ENCODE measurements at places on chromosomes 5 and 9.
A peak's percentile ranks its signal among the peaks of the same experiment; 100 is the strongest.

DNA sequence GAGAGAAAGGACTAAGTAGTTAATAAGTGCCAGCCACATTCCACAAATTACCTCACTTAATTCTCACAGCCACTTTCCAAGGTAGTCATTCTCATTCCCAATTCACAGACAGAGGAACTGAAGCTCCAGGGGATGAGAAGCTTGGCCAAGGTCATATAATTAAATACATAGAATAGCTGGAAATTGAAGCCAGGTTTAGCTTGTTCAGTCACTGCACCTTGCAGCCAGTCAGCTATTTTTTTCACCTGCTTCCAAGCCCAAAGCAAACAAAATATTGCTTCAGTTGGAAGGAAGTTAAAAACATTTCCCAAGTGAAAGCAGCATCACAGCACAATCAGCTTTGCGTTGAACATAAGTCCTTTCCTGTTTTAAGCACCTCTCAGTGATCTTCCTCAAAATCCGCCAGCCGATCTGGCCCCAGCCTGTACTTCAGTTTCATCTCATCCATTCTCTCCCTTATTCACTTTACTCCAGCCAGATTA is 4.8 kb downstream of the ALDH1A1 start:
- DNase-seq = no peak

- DNase-seq = peak; percentile 18
Observed at GRCh38 chr9:121700165-121700831, 48.9 kb downstream of the DAB2IP start.

GRCh38 chr5:18560602-18561001 is 926.3 kb downstream of the TAF11L14 start:
- no peak for DNase-seq

DNA sequence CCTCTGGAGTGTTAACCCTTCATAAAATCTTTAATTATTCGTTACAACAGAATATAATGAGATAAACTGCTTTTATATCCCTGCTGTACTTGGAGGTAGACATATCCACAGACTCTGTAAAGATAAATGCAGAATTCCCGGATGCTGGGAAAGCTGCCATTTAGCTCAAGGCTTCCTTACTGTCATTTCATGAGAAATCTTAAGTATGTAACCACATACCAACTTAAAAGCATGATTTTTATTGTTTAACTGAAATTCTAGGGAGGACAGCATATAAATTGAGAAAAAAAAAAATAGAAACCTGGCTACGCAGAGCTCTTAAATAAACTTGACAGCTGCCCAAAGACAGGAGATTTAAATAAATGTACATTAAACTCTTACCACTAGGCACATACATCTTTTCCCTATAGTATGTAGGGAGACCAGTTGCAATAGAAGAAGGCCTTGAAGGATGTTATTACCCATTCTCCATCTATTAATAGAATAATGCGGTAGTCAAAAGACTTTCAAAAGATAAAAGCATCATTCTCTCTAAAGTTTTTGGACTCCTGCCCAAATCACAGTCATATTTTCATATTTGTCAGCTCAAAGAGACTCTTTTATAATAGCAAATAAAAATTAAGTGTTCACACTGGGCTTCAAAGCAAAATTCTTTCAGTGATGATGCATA is 373.8 kb downstream of the NDUFS4 start:
- DNase-seq = no peak

DNA sequence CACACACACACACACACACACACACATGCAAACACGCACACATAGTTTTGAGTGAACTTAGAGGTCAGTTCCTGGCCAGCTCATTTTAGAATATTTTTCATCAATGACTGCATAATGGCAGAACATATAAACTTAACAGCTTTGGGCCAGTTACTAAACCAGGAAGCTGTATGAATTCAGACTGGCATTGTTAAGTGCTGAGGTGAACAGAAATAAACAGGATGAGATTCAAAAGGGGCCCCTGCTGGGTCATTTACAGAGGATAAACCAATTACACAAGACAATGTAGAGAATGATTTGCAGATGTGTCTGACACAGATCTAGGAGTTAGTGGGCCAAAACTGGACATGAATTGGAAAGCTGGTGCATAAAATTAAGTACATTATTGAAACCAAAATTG is 44.6 kb downstream of the MARCHF11 start:
- no peak for DNase-seq

DNA sequence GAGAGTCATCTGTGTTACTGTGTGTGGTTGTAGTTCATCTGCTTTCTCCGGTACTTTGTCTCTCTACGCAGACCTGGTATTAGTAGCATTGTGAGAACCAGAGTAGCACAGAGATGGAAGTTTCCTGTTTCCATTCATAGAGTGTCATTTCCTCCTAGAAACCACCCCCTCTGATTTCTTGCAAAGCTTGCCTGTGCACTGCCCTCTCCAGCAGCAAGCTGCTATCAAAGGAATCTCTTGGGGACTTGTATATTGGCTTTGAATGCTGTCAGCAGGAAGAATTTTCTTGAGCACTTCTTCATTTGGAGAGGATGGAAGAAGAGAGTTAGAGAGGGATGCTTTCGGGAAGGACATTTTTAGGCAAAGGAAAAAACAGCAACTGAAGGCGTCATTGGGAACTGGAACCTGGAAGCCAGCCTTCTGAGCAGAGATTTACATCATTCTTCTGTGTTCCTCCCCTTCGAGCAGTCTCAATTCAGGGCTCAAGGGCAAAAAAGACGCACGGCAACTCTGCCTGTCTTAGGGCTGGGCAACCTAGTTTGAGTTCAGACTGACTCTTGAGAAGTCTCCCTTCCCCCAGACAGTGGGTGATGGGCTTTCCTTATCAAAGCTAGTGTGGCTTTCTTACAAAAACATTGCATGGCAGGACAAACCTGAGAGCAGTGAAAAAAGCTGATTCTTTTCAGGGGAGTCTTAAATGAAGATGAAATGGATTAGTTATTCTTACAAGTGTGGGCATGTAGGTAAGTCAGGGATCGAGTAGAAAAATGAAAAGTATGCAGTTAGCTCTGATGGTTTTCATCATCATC is 226.3 kb downstream of the AOPEP start:
- DNase-seq = peak; percentile 12

- DNase-seq = no peak
Observed at GRCh38 chr9:25519286-25519685, 159.0 kb downstream of the TUSC1 start.

GRCh38 chr5:17336054-17336453 is 118.6 kb downstream of the BASP1 start:
- no peak for DNase-seq

- no peak for DNase-seq
Observed at GRCh38 chr5:16794269-16794913, 141.7 kb downstream of the MYO10 start.

DNA sequence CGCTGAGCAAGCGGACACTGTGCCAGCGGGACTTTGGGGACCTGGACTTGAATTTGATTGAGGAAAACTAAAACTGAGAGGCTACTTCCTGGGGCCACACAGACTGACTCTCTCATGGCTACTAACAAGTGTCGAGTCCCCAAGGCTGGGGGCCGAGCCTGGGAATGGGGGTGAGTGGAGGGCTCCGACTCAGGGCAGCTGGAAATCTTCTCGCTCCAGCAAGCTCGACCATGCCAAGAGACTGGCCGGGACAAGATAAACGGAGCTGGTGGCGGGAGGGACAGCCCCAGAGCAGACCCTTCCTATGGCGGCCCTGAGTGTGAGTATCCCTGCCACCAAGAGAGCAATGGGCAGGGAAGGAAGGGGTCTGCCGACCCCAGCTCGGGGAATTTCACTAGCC is 5.6 kb upstream of the KDM3B start:
- DNase-seq = no peak

- no peak for DNase-seq
Observed at GRCh38 chr5:82480331-82480730, 202.2 kb upstream of the RPS23 start.

- peak; percentile 82 for DNase-seq
Observed at GRCh38 chr5:14809369-14810155, 62.0 kb downstream of the ANKH start.

DNA sequence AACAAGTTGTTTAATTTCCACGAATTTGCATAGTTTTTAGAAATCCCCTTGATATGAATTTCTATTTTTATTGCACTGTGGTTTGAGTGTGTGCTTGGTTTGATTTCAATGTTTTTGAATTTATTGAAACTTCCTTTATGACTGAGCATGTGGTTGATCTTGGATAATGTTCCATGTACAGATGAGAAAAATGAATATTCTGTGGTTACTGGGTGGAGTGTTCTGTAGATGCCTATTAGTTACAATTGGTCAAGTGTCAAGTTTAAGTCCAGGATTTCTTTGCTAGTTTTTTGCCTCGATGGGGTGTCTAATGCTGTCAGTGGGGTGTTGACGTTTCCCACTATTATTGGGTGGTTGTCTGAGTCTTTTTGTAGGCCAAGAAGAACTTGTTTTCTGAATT is 319.5 kb upstream of the ACTBL2 start:
- no peak for DNase-seq

Measured in activated naive CD8-positive, alpha-beta T cell treated with anti-CD3 and anti-CD28 coated beads for 36 hours (primary cell).